ENCODE measurements at places on chromosomes 7 and 10. TPM values are rescaled to one million over a fixed set of nuclear protein-coding genes. Genes with fewer than 3 reads are reported as not detected.

The OPALIN gene
- not detected for total RNA-seq

The OLAH gene
- 2.1 TPM for total RNA-seq

The SYT15B gene
- 12.5 TPM for total RNA-seq

The SSC4D gene
- 0.58 TPM for total RNA-seq

The SLC29A4 gene
- 8.8 TPM for total RNA-seq

The DNAAF5 gene
- total RNA-seq = 19.0 TPM

The AKR1B15 gene
- 1.3 TPM for total RNA-seq

The FFAR4 gene
- total RNA-seq = 0.31 TPM

The ASB15 gene
- total RNA-seq = not detected

The GPR15LG gene
- not detected for total RNA-seq

The AS3MT gene
- total RNA-seq = 0.49 TPM
